ENCODE measurements at places on chromosomes 7 and 10.

- DNase-seq: no peak
These were observed 60.0 kb upstream of the VIPR2 start for GRCh38 chr7:159204664-159205063.

GRCh38 chr7:15508258-15508657 lies 53.6 kb downstream of the AGMO start:
- no peak for DNase-seq

- no peak for DNase-seq
These were observed 74.4 kb downstream of the INPP5A start for GRCh38 chr10:132611986-132612385.

- no peak for DNase-seq
These were observed 6.3 kb upstream of the CTBP2 start for GRCh38 chr10:125166658-125167057.

DNA sequence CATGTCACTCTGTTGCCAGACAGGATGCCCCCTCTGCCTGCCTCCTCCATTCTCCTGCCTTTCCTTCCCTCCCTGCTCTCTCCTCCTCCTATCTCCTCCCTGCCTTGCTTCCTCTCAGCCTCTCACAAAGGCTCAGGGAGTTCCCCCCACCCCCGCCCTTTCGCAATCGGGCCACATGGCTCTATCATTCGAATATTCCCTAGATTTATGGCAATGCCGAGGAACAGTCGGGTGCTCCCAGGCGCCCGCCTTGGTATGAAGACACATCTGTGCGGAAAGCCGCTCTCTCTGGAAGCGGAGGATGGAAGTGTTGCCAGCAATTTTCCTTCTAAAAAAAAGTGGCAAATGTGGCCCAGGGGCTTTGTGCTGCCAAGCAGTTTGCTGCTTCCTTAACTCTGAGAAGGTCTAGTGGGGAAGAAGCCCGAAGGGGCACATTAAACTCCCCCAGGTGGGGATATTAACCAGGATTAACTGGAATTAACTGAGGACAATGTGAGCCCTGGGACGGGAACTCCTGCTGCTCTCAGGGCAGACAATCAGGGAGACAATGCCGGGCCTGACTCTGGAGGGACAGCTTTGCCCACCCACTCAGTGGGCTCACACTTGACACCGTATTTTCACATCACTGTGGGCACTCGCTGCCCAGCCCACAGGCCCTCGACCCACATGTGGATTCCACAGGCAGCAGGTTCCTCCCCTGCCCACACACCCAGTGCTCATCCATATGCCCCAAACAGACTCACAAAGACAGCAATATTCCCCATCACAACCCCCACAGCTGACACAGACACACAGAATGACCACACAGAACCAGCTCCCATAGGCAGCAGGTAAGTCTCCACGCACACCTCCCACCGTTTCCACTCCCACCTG lies 88.4 kb upstream of the SMNDC1 start:
- DNase-seq: no peak

GRCh38 chr10:75353183-75353582 lies 48.4 kb downstream of the ZNF503 start:
- no peak for DNase-seq

GRCh38 chr10:110915035-110915434 lies 3.9 kb downstream of the BBIP1 start:
- no peak for DNase-seq

- DNase-seq: no peak
These were observed 152.1 kb upstream of the GHITM start for GRCh38 chr10:83987216-83987615.
